ENCODE measurements at places on chromosomes 7 and 10.

DNA sequence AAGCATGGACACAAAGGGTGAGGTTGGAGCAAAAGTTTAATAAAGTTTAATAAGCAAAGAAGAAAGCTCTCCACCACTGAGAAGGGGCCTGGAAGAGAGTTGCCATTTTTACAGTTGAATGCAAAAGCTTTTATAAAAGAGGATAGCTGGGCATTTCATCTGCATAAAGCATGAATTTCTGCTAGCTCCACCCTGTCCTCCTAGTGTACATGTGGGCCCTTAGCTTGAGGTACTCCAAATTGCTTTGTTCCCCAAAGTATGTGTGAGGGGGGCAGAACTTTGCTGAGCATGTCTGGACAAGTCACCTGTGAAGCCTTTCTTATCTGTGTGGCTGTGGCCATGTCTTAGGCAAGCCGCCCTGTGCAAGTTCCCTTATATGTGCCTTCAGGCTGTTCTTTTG, 22.6 kb upstream of the CROT start:
- DNase-seq: no peak

DNA sequence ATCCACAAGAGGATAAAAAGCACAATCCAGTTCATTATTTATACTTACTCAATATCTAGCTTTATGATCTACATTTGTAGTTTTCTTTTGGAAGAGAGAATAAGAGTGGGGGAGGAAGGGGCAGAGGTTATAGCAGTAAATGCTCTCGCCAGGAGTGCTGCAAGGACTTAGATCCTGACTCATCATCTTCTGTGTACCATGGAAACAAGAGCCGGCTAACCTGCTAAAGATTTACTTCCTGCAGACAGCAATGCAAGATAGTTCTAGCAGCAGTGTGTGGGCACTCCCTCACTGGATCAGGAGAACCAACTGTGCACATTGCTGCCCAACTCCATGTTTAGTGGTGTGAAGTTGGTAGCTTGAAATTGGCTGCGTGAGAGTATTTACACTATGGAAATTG, 47.7 kb upstream of the TRIL start:
- DNase-seq: no peak

DNA sequence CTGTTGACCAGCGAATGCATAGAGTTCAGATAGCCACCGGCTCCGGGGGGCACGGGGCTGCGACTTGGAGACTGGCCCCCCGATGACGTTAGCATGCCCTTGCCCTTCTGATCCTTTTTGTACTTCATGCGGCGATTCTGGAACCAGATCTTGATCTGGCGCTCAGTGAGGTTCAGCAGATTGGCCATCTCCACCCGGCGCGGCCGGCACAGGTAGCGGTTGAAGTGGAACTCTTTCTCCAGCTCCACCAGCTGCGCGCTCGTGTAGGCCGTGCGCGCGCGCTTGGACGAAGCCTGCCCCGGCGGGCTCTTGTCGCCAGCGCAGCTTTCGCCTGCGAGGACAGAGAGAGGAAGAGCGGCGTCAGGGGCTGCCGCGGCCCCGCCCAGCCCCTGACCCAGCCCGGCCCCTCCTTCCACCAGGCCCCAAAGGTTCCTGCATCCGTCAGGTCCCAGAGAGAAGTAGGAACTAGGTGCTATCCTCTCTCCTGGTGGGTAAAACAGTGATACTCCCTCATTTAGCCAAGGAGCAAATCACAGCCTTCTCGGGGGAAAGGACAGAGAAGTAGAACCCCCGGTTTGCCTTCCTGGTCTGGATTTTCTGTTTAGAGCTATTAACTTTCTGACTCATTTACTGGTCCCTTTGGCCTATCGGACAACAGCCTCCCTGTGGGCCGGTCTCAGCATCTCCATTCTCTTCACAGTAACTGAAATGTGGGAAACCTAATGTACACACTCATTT, 6.1 kb upstream of the HOXA2 start:
- DNase-seq: no peak

DNA sequence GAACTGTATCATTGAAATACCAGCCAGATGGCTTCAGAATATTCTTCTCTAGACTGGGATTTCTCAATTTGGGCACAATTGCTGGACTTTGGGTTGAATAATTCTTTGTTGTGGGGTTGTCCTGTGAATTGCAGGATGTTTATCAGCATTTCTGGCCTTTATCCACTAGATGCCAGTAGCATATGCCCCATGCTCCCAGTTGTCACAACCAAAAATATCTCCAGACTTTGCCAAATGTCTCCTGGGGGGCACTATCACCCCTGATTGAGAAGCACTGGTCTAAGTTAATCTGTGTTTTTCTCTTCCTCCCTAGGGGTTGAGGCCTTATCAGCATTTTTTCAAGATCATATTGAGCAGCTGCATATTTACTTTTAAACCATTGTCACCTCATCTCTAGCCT, 204.9 kb upstream of the SP8 start:
- no peak for DNase-seq

DNA sequence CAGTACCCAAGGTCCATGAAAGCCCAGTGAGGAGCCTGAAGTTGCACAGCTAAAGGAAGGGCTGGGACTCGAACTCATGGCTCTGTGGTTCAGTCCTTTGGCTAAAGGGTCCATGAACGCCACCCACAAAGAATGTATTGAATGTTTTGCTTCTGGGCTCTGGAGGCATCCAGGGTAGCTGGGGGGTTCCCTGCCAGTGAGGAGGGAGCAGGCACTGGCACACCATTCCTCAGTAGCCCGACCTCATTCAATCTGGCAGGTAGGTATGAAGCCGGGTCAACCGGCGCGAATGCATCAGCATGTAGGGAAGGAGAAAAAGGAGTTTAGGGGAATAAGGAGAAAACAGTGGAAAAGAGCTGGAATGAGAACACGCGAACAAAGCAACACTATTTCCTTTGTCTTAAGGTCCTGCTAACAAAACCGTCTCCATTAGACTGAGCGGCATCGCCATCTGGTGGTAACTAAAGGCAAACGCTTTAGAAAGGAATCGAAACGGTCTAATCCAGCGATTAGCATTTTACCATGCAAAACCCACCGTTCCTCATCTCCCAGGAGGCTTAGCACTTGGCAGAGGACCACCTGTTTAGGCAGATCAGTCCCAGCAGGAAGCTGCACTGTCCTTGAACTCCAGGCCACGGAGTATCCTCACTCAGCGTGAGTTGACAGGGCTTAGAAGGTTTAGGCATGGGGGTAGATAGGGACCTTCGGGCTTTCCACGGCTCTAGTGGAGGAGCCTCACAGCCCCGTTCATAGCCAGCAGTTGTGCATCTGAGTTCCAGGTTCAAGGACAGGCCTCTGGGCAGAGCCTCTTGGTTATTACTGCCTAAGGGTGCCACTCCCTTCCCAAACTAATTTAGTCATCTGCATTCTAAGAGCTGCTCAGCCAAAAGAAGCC, 122.8 kb downstream of the UBE2H start:
- DNase-seq: peak; percentile 70

DNA sequence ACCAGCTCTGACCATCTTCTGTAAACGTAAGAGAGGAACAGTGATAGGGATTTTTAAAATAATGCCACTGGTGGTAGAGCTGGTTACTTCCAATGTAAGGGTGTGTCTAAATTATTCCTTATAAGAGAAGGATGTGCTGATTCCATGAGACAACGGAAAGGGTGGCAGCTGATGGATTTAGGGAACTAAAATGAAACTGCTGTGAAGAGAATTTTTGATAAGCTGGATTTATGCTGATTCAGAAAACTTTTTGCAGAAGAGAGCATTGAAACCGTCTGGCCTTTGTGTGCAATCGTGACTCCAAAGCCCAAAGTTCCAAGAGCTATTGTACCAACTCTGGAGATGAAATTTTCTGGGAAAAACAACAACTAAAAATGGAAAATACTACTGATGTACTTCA, 301.0 kb downstream of the PRPF18 start:
- DNase-seq: no peak

Data from DMS153 (cell line).